ENCODE measurements at places on chromosomes 3 and 15. TPM values are rescaled to one million over a fixed set of nuclear protein-coding genes. Genes with fewer than 3 reads are reported as not detected.
A peak's percentile ranks its signal among the peaks of the same experiment; 100 is the strongest.

DNA sequence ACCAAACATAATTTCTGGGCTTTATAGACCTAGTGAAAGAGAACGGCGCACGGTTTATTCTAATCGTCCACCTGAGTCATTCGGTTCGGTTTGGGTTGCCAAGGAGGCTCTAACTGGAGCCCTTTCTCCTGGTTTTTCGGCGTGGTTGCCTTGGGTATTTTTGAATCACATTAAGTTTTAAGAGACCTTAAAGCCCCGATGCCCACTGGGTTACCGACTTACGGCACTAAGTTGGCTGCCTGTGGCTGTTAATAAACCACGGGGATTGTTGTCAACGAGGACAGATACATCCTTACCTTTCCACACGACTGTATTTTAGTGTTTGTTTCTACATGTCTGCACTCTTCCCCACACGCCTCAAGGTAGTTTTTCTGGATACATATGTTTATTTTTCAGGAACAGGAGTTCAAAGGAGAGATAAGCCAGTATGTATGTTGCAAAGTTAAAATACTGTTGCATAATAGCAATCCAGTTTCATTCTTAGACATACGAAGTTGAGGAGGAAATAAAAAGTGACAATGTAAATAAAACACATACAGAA is 1.2 kb upstream of the ANP32A start:
- DNase-seq = no peak

DNA sequence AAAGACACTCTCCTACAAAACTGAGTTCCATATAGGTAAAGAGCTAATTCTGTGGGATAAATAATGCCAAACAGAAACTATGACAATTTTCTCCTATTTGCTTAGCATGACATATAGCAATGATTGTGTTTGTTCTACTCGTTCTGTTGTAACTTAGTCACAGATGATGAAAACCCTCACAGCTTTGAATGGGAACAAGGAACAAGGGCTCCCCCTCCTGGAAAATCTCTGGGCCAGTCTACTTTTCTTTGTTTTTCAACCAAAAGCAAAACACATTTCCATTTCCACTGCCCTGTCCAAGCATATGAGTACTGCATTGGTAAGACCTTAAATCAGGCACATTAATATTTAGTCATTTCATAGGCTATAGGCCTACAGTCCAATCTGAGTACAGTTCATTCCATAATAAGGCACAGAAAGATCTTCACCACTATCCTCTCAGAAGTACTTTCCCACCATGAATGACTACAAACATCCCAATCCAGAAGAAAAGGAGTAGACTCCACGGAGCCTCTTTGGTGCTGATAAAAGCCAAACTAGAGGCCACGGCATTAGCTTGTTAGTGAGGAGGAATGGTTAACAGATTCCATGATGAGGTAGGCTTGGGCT is 67.1 kb downstream of the ATP8B4 start:
- DNase-seq = peak; percentile 81

DNA sequence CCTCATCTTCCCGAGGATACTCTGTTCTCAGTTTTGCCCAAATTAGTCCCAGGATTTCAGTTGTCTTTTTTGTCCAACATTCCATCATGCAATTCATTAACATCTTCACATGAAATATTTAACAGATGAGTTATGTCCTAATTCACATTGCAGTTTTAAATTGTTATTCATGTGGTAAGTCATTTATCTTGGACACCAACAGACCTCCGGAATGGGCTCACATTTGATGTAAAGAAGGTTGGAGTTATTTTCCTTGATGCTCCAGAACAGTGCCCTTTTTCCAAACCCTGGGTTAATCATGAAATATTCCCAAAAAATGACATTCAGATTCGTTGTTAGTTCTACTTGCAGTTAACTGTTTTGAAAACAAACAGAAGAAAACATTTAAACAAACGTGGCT is 32.8 kb upstream of the LRTM1 start:
- no peak for DNase-seq

DNA sequence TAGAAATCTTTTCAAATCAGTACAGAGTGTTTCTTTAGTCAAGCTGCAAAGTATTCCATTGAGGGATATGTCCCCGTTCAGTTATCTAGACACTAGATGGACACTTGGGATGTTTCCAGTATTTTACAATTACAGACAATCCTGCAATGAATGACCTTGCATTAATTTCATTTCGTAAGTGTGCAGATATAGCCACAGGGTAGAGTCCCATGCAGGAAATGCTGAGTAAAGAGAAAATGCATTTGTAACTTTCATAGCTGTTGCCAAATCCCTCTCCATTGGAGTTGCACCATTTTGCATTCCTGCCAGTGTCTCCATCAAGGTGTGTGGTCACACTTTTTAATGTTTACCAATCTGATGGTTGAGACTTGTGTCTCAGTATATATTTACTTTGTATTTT is 92.5 kb downstream of the LIPC start:
- DNase-seq = no peak

- DNase-seq = peak; percentile 17
These were observed 5.9 kb upstream of the CD47 start for GRCh38 chr3:108096532-108097321.

DNA sequence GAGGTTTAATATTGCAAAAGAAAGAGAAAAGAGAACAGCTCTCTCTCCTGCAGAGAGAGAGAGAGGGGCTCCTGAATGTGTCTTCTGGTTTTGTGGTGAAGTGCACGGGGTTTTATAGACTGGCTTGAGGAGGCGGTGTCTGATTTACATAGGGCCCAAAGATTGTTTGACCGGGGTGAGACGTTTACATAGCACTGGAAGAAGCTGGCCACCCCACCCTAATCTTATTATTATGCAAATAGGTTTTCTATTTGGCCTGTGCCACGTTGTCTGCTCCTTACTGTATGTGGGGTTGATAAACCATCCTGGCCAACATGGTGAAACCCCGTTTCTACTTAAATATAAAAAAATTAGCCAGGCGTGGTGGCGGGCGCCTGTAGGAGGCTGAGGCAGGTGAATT is 268.6 kb downstream of the SV2B start:
- DNase-seq = no peak

DNA sequence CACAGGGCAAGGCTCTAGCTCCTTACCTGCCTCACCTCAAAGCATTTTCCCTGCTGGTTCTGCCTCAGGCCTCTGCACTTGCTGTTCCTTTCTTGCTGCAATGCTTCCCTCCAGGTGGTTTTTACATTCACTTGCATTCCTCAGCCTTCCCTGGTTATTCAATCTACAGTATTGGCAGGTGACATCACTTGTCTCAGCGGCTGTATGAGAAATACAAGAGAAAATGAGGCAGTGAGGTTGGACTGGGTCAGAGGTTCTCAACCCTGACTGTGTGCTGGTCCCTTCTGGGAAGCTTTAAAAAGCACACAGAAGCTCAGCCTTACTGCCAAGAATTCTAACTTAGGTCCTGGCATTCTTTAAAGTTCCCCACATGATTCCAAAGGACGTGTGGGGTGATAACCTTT is 26.7 kb downstream of the SIAH2 start:
- DNase-seq = no peak

GRCh38 chr3:160616716-160617115 is 51.3 kb upstream of the KPNA4 start:
- DNase-seq = peak; percentile 77

DNA sequence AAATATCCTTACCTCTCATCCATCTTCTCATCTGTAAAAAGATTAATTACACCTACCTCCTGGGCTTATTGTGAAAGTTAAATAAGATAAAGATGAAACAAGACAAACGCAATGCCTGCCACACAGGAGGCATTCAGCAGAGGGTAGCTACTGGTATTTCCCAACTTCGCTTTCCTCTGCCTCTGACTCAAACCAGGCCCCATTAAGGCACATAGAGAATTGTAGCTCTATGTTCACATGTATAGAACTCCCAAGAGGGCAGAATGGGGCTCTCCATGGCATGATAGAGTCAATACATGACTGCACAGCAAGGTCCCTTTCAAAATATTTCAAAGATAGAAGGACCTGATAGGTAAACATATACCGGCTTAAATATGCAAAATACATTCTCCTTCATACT is 1.4 kb downstream of the LYSMD2 start:
- DNase-seq = no peak

DNA sequence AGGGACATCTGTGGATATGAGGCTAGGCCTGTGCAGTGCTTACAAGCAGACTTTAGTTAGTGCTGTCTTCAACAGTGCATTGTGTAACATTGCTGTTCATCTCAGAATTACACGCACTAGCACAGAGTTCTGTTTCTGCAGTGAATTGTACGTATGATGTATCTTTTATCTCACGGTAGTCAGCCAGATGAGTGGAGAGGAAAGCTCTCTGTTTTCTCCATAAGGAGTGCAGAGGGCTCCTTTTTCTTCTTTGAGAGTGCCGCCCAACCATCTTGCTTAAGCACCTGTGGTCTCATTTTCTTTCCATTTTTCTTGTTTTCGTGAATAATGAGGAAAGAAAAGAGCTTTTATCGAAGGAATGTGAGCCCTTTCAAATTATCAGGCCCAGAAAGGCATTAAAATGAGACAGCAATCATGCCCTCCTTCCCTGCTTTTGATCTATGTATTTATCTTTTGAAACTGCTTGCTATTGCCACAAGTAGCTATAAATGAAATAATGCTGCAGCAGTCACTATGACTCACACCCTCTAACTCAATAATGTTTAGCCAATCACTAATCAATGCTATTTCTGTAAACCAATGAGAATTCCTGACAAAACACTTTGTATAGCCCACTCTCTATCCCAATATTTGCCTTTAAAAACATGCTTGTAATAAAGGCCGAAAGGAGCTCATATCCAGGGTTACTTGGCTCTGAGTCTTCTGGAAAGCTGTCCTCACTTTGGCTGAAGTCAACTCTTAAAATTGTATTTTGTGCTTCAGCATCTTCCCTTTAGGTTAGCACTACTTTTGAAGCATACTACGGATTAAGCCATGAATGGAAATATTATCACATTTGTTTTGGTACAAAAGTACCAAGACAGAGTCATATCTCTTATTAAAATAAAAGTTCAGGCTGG is 226.0 kb upstream of the P2RY1 start:
- DNase-seq = no peak

- peak; percentile 33 for DNase-seq
These were observed 619 bp downstream of the TTBK2 start for GRCh38 chr15:42919799-42920518.

- DNase-seq = peak; percentile 33
These were observed 41.4 kb downstream of the CHSY1 start for GRCh38 chr15:101210466-101210865.

GRCh38 chr3:133783762-133784161 is 21.9 kb upstream of the SRPRB start:
- no peak for DNase-seq

DNA sequence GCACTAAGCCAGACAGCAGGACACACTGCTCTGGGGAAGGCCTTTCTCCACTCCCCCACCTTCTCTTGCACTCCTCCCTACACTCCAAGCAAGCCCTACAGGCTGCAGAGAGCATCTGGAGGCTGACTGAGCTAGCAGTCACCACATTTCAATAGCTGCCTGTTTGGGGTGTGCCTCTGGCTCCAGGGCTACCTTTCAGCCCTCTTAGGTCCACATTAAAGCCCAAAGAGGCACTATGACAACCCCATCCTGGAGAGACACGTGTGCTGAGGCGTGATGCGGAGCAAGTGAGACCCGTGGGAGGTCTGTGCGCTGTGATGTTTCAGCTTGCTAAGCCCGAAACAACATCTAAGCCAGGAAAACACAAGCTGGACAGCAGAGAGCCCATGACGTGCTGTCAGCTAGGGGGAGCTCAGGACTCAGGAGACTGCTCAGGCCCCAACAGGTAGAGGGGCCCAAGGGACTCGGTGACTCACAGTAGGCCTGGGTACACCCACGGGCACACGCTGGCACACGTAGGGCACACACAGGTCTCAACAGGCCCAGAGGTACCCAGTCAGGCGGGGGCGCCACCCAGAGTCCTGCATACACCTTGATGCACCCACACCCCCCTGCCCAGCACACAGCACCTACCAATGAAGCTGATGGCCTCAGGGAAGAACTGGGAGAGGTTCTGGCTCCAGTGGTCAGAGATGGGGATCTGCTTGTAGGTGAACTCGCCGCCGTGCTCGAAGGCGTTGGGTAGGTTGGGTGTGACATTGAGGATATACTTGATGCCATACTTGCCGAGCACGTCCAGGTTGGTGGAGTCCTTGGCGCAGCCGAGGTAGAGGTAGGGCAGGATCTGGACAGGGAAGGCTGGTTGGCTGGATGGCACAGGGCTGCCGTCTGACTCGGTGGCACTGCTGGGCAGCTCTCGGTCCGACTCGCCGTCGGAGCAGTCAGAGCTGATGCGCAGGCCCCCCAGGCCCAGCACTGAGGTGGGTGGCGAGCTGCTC is 2.8 kb downstream of the DUSP7 start:
- DNase-seq = peak; percentile 15

- DNase-seq = no peak
These were observed 441.5 kb upstream of the ARHGEF26 start for GRCh38 chr3:153679714-153680113.

DNA sequence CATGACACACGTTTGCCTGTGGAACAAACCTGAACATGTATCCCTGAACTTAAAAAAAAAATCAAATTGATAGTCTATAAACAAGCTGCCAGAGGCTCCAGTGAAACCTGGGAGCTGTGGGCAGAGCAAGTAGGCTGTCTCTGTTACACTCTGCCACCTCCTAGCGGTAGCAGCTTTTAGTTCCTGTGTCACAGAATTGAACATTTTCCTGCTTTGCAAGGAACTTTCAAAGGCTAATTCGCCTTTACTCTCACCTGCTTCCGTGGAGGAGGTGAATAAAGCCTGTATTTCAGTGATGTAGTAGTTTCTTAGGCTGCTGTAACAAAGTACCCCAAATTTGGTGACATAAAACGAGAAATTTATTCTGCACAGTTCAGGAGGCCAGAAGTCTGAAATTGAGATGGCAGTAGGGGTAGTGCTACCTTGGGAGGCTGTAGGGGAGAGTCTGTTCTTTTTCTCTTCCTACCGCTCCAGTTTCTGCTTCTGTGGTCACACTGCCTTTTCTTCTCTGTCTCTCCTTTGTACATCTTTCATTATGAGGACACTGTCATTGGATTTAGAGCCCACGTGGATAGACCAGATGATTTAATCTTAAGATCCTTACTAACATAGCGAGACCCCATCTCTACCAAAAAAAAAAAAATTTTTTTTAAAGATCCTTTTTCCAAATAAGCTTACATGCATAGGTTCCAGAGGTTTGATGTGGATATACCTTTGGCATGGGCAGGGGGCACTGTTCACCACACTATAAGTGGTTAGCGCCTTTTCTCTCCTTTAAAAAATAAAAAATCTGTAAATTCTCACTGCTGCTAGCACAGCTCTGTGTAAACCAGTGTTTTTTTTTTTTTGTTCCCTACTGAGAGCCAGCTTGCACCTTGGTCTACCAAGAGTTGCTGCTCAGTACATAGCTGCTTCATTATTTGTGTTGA is 25.3 kb downstream of the FBXO22 start:
- DNase-seq = peak; percentile 38

The CCK gene
- total RNA-seq = not detected

The GPR87 gene
- not detected for total RNA-seq

The ACAN gene
- 0.05 TPM for total RNA-seq

The GOLGA8N gene
- total RNA-seq = 47.5 TPM

The CSPG5 gene
- 0.45 TPM for total RNA-seq

The KBTBD13 gene
- total RNA-seq = 0.13 TPM

The CHRM5 gene
- not detected for total RNA-seq

The GTPBP8 gene
- 28.2 TPM for total RNA-seq

The SOX14 gene
- not detected for total RNA-seq

All from myocyte (in vitro differentiated cells).